HuH-7.5 (cell line): ENCODE measurements at places on chromosomes 3 and 15.

DNA sequence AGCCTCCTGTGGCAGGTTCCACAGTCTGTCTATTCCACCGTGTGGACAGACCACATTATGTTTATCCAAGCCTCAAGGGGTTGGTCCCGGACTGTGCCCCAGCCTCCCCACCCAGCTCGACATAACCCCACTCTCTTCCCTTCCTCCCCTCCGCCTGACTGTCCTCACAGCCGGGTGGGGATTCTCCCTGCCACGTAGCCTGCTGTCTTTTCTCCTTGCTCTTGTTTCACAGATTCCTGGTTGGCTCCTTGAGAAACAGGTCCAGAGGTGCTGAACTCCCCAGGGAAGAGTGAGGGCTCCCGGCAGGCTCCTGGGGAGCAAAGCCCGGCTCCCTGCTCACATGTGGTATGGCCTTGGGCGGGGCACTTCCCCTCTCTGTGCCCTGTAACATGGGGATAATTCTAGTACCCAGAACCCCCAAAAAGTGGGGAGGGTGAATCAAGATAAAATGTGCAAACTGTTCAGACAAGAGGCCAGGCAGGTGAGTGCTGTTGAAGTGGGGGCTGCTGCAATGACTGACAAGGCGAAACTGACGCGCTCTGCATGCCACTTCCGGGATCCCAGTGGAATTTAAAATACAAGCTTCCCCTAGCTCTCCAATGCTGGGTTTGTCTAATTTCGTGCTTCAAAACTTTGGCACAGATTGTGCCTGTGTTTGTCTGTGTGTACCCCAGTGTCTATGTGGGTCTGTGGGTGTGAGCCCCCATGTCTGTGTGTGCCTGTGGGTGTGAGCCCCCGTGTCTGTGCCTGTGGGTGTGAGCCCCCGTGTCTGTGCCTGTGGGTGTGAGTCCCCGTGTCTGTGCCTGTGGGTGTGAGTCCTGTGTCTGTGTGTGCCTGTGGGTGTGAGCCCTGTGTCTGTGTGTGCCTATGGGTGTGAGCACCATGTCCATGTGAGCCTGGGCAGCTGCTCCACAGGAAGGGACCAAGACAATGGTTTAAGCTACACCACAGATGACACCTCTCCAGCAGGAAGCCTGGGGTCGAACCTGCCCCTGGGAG is 160.6 kb upstream of the IQSEC1 start:
- no peak for DNase-seq

DNA sequence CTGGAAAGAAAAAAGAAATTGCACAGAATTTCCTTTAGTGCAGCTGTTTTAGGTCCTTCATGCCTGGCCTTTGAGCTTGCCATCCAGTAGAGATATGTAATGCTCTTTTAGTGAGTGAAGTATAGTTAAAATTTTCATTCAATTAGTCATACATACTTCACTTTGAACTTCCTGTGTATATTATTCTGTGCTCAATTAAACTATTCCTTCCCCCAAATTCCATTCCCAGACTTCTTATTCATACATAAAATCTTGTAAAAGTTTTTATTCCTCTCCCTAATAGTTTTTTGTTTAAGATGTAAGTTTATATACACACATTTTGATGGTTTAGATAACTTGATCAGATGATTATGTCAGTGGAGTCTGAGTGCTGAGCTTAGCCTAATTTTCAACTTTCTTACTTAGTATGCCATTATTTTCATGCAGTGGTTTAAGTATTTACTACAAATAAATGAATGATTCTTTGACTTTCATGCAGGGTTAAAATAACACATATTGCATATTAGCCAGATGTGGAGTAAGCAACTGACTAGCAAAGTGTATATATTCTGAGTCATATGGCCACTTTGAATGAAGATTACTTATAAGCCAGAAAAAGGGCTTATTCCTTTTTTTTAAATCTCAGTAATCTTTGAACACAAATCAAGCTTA is 42.5 kb upstream of the ABHD10 start:
- no peak for DNase-seq

GRCh38 chr3:71269906-71270305 is 313.6 kb downstream of the FOXP1 start:
- no peak for DNase-seq

- no peak for DNase-seq
These were observed 85.5 kb upstream of the XXYLT1 start for GRCh38 chr3:195356151-195357086.

- no peak for DNase-seq
These were observed 178.8 kb downstream of the POTEB3 start for GRCh38 chr15:21261396-21261964.

DNA sequence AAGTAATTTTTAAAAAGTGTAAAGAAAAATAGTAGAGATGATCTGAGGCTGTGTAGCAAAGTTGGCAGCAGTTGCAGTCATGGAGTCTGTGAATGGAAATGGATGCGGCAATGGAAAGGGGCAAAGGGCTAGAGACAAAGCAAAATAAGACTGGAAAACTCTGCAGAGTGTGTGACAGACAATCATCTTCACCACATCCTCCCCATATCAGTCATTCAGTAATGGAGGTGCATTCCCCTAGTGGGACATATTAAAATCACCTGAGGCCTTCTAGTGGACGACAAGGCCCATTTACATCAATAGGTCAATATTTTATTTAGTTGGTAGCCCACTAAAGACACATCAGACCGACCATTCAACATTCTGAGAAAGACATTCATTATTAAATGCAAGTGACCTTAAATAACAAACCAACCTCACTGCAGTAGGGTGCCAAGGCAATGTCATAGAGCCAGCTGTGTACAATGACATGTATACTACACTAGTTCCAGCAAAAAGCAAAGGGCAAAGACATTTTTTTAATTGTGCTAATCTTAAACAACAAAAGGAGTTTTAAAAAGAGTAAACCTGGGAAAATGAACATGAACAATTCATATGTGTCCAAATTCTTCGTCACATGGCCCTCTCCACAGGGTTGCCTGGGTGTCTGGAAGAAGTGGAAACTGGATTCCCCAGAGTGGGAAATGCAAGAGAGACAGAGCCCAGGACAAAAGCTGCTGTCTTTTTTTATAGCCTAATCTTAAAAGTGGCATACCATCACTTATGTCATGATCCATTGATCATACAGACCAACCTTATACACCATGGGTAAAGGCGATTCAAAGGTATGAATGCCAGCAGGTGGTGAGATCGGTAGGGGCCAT is 15.6 kb upstream of the RAP2B start:
- DNase-seq, result no peak

DNA sequence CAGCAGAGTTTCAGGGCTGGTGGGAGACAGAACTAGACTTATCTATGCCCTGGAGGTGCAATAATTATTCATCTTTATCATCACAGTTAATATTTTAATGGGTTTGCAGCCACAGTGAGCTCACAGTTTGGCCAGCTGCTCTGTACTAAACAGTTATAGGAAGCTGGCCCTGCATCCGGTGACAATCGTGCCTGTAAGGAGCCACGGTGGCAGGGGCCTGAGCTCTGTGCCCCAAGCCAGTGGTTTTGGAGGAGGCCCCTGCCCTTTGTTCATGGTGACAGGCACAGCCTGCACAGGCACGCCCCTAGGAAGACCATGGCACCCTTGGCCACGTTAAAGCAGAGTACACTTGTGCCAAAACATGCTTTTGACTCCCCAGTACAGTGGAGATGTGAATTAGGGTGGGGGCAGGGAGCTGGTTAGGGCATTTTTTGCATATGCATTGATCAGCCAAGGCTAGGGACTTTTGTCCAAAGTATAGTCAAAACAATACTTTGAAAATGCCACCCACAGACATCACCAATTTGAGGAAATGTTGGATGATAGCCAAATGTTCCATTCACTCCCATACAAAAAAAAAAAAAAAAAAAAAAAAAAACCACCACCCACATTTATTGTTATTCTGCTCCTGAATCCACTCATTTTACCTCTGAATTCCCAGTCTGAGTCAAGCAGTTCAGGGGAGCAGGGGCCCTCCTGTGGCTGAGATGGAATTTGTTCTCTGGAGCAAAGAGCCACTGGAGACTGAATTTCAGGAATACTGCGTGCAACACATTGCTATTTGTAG is 3.4 kb upstream of the RFTN1 start:
- DNase-seq, result peak; percentile 52

DNA sequence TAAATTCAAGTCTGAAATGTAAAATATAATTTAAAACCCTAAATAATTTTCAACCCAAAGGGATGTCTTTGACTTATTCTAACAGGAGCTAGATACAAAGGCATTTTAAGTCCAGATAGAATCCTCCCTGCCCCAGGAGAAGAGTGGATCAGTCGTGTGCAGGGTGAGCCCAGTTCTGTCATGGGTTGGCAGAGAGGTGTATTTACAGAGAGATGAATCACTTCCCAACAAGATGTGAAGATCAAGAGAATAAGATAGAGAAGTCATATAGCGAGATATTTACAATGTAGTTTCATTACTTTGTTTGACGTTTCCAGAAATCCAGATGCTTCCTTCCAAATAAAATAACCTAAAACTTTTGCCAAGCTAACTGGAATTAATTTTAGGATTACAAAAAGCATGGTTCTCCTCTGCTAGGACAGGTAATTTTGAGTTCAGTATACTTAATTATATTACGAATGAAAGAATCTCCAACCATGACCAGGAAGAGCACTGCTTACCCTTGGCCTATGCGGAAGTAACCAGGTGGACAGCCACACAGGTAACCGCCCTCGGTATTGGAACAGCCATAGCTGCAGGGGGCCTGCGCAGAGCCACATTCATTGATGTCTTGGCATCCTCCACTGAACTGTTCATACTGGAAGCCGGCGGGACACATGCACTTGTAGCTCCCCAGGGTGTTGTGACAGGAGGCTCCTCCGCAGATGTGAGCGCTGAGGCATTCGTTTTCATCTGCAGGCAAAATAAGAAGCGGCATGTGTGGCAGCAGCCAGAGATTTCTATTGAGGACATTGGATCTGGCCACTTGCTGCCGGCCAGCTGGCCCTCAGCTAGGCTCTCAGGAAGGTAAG is 84.0 kb downstream of the DUT start:
- DNase-seq, result no peak

GRCh38 chr15:101022306-101022705 is 103.1 kb downstream of the LRRK1 start:
- DNase-seq, result no peak

GRCh38 chr3:176009256-176009655 is 1150.1 kb downstream of the NAALADL2 start:
- no peak for DNase-seq

DNA sequence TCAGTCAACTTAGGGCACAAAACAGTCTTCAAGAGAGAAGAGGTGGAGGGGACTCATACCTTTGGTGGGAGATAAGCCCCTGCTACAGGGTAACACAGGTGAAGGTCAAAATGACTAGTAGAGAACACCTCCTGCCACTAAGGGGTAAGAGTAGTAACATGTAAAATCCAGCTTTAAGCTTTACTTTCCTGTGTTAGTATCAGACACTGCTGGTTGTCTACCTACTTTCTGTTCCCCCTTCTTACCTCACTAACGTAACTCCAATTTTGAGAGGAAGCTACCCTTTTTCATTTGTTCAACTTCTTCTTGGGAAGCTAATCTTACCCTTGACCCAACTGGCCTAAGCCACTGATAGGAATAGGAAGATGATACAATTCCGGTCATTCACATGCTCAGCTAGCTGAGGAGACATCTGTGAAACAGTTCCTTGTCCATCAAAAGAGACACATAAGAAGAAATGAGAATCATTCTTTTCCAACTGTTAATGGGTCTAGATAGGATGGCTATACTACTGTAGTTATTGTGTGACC is 826.8 kb upstream of the CFAP20DC start:
- no peak for DNase-seq

- peak; percentile 97 for DNase-seq
These were observed 1.5 kb downstream of the MEGF11 start for GRCh38 chr15:66251790-66252684.

GRCh38 chr3:113912552-113913236 is 35.1 kb upstream of the ZDHHC23 start:
- peak; percentile 31 for DNase-seq

- DNase-seq, result no peak
These were observed 271.3 kb upstream of the TOPAZ1 start for GRCh38 chr3:43970351-43970750.

GRCh38 chr3:177652556-177653291 is 455.4 kb upstream of the TBL1XR1 start:
- no peak for DNase-seq

DNA sequence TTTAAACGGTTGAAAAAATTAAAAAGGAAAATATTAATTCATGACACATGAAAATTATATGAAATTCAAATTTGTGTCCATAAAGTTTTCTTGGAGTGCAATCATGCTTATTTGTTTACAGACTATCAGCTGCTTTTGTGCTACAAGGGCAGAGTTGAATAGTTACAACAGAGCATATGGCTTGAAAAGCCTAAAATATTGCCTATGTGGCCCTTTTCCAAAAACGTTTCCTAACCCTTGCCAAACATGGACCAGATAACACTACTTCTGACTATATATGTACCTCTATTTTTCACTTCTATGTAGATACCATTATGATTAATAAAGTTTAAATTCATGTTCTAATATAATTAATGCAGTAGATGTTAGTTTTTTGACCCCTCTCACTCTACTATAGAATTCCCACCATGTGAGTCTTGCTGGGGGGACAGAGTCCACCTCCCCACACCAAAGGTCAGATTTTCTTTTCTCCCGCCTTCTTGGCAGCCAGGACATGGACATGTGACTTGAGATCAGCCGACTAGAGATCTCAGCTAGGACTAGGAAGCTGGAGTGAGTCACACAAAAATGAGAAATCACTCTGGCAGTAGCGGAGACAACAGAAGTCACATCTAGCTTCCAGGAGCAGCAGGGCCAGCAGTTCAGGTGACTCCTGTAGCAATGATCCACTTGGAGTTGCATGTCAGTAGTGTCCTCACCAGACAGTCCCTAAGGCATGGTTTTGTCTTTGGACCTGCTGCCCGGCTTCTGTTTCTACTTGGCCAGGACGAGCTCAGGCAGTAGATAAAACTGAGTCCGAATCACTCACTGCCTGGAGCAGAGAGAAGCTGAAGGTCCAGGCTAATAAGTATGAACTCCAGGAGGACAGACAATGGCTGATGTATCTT is 22.4 kb downstream of the CIAO2A start:
- no peak for DNase-seq

DNA sequence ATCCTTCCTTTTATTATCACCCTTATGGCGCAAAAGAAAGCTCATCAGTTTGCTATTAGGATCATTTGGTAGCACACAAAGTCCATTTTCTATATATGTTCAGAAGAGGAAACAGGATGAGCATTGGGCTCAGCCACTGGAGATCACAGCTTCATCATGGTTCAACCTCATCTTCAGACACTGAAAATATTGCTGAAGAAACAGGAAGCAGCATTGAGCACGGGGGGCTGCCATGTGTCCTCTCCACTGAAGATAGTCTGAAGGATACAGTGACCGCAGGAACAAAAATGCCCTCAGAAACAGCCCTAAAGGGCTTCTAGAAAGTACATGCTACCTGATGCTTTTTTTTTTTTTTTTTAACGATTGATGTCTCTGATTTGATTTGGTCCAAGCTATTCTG is 835.3 kb upstream of the CFAP20DC start:
- no peak for DNase-seq

GRCh38 chr3:183818706-183819624 is 6.4 kb downstream of the MAP6D1 start:
- DNase-seq, result no peak
